ENCODE measurements at places on chromosomes 13 and 19.

DNA sequence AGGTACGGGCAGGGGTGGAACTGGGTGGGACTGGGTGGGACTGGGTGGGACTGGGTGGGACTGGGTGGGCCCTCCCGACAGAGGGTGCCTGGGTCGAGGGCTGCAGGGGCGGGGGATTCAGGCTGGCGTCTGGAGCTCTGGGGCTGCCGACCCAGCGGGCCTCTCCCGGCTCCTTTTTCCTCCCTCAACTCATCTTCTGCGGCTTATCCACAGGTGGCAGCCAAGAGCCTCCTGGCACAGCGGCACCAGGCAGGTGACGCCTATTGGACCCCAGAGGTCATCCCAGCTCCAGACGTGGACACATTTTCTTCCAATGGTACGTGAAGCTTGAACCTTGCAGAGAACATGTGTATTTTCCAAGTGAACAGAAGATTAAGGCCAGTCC is 533 bp downstream of the ZNF544 start:
- DNase-seq: no peak

DNA sequence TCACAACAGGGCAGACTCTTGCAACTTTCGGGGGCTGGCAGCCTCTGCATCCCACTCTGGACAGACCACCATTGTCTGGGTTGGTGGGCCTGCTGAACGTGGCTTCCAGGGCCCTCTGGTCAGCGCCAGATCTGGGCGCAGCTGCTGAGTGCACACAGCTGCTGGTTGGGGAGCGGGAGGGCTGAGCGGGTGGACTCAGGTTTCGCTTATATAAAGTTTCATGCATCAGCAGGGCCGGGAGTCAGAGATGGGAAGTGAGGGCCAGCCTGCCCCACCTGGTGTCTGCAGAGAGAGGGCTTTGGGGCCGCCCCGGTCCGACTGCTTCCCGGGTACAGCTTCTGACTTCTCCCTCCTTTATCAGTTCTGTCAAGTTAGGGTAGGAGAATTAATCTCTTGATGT is 6.9 kb downstream of the ARHGEF7 start:
- DNase-seq: no peak

GRCh38 chr19:15575406-15575805 is 39.6 kb upstream of the CYP4F8 start:
- no peak for DNase-seq

GRCh38 chr13:100298691-100299090 is 209.8 kb downstream of the PCCA start:
- DNase-seq: no peak

DNA sequence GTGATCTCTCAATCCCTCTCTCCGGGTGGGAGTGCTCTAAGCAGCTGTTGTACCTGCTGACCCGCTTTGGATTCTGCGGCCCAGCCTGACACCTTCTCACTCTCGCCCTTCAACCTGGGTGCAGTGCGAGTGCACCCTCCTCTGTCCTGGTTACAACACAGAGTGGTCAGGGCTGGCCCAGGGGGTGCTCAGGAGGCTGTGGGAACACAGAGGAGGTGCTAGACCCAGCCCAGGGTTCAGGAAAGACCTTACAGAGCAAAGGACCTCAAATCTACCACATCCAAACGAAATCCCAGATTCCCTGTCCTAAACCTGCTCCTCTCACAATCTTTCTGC is 23.7 kb downstream of the ZNF175 start:
- no peak for DNase-seq

GRCh38 chr19:2329501-2329916 is 1.0 kb downstream of the SPPL2B start:
- DNase-seq: no peak

DNA sequence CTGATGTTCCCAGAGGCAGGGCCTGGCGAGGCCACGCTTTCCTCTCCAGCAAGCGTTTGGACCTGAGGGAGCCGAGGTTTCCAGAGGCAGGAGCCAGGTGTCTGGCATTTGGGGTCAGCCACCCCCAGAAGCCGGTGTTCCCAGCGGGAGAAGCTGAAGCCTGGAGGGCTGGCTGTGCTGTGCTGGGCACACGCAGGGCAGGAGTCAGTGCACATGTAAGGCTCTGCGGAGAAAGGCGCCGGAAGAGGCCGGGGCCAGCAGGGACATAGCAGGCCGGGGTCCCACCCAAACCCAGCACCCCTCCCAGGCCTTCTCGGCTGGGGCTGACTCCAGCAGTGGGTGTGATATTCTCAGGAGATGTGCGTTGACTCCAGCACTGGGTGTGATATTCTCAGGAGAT is 31.6 kb downstream of the MCF2L start:
- no peak for DNase-seq

GRCh38 chr19:30743011-30743410 is 370.8 kb downstream of the ZNF536 start:
- no peak for DNase-seq

DNA sequence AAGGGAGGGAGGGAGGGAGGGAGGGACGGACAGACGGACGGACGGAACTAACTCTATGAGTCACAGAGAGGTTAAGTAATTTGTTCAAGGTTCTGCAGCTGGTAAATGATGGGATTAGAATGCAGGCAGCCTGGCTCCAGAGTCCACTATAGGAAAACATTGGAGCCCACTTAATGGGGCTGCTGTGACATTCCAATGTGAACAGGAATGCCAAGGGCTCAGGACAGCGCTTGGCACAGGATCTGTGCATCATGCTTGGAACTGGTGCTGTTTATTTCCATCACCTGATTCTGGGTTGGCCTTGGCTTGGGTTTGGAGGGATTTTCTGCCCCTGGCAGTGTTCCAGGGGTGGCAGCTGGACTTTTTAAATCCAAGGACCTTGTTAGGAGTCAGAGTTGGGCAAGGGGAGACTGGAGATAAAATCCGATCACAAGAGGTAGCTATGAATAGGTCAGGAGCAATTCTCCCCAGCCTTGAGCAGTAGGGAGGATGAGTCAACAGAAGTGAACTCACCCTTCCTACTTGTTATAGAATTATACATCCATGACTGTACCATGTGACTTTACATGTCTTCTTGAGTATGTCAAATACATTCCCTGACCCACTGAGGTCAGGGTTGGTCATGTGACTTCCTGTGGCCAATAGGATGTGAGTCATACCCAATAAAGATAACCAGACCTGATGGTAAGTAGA is 7.8 kb upstream of the HIF3A start:
- DNase-seq: no peak

GRCh38 chr13:113942591-113943103 is 31.2 kb downstream of the C13orf46 start:
- DNase-seq: no peak

DNA sequence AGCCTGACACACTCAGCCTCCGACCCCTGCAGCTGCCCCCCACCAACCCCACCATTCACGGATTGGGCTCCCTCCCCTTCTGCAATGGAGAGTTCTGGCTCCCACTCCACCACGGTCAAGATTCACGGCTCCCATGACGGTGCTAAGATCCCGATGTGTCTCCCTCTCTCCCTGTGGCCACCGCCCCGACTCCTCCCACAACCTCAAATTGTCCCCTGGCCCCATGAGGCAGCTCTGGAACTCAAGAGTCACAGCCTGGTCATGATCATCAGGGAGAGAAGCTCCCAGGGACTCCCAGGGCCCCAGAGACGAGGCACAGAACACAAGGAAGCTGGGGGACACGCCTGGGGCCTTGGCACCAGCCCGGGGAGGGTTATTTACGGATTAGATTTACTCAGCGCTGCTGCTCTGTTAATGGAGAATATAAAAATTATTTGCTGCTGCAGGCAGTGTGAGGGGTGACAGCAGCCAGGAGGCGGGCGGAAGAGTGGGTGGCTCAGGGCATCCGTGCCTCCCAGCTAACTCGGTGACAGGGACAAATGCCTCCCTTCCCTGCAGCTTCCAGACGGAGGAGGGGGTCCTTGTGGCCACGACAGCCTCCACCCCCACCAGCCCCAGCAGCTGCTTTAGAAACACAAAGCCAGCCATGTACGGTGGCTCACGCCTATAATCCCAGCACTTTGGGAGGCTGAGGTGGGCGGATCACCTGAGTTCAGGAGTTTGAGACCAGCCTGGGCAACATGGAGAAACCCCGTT is 184.2 kb downstream of the PTPRS start:
- no peak for DNase-seq

- no peak for DNase-seq
Observed at GRCh38 chr19:38878575-38879399, 712 bp upstream of the RINL start.

GRCh38 chr13:36357692-36358091 is 11.5 kb upstream of the SPART start:
- DNase-seq: peak; percentile 46

GRCh38 chr19:17755443-17755890 is 4.2 kb downstream of the FCHO1 start:
- DNase-seq: no peak

- no peak for DNase-seq
Observed at GRCh38 chr13:45156565-45157361, 36.5 kb downstream of the GTF2F2 start.

DNA sequence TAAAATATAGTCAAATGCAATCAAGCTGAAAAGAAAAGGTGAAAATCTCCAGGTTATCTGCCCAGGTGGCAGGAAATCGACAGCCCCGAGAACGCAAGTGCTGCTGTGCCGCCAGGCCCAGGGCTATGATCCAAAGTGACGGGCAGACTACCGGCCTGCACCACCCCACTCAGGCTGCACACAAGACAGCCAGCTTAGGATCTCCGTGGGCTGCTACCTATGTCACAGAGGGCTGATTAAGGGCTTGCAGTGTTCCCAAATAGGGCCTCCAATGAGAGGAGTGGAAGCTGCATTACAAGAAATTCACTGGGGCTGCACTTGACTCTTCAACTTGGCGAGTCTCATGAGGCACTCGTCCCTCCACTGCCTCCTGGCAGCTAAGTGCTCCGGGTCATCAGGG is 121.8 kb downstream of the CRYL1 start:
- DNase-seq: no peak

DNA sequence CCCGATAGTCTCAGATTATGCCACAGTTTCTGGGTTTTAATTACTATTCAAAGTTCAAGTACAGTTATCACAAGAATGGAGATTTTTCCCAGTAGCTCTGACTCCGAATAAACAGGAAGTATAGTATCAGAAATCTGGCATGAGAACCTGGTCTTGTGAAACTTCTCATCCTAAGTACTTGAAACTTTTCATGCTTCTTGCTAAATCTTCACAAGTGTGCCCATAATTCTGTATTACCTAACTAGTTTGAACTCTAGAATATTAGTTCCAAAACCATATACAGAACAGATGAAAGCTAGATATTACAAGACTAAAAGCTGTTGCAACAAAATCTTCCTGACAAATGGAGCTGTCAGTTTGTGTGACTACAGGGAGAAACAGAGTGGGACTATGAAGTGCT is 70.5 kb upstream of the CSNK1A1L start:
- DNase-seq: no peak

GRCh38 chr19:49104229-49104864 is 9.8 kb upstream of the LIN7B start:
- no peak for DNase-seq

DNA sequence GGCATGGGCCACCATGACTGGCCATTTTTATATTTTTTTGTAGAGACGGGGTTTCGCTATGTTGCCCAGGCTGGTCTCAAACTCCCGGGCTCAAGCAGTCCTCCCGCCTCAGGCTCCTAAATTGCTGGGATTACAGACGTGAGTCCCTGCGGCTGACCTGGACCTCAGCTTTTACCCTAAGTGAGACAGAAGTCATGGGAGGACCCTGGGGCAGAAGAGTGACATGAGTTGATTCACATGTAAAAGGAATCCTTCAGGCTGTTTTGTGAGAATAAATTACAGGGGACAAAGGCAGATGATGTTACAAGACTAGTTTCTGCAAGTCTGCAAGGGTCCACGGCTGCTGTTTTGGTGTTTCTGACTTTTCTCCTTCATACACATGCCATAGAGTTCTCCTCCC is 2.6 kb upstream of the BCAM start:
- DNase-seq: peak; percentile 1

DNA sequence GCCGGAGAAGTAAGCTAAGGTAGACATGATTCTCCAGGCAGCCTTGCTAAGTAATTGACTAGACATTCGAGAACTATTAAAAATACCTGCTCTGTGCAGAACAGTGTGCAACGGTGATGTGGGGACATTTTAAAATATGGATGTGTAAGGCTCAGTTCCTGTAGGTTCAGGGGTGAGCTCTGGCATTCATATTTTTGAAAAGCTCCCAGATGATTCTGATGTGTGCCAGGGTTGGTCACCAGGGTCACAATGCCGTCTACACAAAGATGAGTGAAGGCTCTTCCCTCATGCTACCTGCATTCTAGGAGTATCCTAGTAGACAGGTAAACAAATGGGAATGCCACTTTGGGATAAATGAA is 702 bp upstream of the EPSTI1 start:
- DNase-seq: no peak

DNA sequence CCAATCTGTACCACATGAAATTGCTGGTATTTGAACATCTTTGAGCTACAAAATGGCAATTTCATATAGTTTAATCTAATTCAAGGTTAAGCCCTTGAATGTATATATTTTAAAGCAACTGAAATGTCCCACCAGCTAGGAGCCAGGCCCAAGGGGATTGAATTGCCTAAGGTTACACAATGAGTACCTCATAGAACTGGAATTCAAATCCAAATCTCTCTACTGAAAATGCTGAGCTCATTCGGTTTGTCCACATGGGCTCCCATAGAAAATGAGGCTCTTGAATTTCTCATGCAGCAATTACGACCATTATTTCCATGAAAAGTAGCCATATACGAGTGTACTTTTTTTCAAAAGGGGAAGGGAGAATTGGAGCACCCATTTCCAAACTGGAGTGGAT is 31.5 kb upstream of the FNDC3A start:
- DNase-seq: no peak

- DNase-seq: no peak
Observed at GRCh38 chr19:55321466-55322137, 3.5 kb downstream of the TMEM150B start.

GRCh38 chr13:75782985-75783384 is 146.9 kb downstream of the LMO7 start:
- no peak for DNase-seq

DNA sequence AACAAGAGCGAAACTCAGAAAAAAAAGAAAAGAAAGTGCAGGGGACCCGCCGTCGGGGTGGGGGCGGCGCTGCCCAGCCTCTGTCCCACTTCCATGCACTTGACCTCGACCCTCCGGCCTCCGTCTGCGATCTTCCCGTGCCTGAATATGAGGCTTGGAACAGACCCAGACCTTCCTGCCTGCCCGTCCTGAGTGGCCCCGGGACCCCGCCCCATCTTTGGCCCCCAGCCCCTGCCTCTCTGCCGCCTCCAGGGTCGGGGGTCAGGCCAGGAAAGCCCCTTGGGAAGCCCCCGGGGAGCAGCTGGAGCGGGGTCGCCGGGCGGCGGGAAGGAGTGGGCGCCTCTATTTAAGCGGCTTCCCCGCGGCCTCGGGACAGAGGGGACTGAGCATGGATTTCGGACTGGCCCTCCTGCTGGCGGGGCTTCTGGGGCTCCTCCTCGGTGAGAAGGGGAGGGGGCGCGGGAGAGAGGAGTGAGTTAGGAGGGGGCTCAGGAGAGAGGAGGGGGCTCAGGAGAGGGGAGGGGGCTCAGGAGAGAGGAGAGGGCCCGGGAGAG is at the start of gene MADCAM1:
Gene MADCAM1 (plus strand): TSS at position 375 of the 554 bp plus-strand sequence. CDS start 14 bp downstream, at position 389.
- DNase-seq: no peak

GRCh38 chr13:107821492-107821891 is 393.8 kb downstream of the LIG4 start:
- no peak for DNase-seq

Measured in NCI-H2227 treated with DMSO at 0.1 percent for 48 hours (cell line).